Activated naive CD8-positive, alpha-beta T cell treated with anti-CD3 and anti-CD28 coated beads for 36 hours (primary cell): ENCODE measurements at places on chromosomes 5 and 9. TPM values are rescaled to one million over a fixed set of nuclear protein-coding genes. Genes with fewer than 3 reads are reported as not detected.

DNA sequence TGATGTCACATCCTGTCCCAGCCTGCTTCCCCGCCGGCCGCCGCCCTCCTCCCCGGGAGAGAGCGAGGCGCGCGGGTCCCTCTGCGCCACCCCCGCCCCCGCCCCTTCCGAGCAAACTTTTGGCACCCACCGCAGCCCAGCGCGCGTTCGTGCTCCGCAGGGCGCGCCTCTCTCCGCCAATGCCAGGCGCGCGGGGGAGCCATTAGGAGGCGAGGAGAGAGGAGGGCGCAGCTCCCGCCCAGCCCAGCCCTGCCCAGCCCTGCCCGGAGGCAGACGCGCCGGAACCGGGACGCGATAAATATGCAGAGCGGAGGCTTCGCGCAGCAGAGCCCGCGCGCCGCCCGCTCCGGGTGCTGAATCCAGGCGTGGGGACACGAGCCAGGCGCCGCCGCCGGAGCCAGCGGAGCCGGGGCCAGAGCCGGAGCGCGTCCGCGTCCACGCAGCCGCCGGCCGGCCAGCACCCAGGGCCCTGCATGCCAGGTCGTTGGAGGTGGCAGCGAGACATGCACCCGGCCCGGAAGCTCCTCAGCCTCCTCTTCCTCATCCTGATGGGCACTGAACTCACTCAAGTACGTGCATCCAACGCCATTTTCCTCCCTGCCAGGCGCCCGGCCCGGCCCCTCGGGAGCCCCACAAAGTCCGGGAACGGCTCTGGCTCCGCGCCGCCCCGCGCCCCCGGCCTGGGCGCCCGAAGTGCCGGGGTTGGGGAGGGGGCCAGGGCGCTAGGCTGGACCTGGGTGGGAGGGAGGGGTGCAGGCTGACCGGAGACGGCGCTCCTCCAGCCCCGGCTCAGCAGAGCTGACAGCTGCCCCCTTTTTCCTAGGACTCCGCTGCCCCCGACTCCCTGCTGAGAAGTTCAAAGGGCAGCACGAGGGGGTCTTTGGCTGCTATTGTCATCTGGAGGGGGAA lies 12.0 kb upstream of the OLFM1 start:
- no peak for DNase-seq

DNA sequence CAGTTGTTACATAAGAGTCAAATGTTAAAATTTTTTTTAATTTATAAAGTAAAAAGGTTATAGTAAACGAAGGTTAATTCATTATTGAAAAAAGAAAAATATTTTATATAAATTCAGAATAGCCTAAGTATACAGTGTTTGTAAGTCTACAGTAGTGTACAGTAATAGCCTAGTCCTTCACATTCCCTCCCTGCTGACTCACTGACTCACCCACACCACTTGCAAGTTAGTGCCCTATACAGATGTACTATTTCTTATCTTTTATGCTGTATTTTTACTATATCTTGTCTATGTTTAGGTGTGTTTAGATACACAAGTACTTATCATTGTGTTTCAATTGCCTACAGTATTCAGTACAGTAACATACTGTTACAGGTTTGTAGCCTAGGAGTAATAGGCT lies 57.6 kb downstream of the MAMDC2 start:
- no peak for DNase-seq

DNA sequence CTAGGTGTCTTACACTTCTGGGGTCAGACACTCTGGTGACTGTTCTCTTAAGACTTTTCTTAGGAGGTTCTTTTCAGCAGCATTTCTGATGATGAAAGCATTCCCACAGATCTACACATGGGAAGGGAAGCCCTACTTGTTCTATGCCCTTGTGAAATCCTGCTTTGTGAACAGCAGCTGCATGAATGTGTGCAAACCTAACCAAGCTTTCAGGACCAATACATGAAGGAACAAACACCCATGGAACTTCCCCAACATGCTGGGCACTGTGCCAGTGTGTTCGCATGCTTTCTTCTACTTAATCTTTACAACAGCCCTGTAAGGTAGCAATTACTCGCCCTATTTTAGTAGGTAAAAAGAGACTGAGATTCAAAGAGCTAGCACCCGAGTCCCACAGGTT lies 439.9 kb upstream of the KLF4 start:
- no peak for DNase-seq

GRCh38 chr5:61966997-61967396 lies 339.0 kb upstream of the KIF2A start:
- DNase-seq = no peak

- DNase-seq = no peak
Measured at GRCh38 chr9:17744786-17745185, 165.9 kb downstream of the SH3GL2 start.

GRCh38 chr9:72902268-72902667 lies 50.6 kb downstream of the ALDH1A1 start:
- DNase-seq = no peak

DNA sequence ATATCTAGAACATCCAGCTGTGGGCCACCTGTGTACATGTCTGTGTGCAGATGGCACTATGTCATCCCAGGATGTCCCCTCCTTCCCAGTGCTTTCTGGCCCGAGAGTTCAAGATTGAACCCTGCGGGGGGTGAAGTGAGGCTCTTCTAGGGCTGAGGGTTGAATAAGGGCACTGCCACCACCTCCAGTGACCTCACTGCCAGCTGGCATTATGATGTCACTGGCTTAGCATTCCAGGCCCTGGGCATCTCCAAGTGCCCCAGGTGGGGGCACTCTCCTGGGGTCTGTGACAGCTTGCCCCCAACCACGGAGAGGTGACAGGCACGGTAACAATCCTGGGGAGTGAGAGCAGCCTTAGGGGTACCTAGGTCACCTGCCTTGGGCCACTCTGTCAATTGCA lies 27.1 kb downstream of the CXXC5 start:
- DNase-seq = no peak

- no peak for DNase-seq
Measured at GRCh38 chr5:10454591-10455276, 13.1 kb downstream of the ROPN1L start.

DNA sequence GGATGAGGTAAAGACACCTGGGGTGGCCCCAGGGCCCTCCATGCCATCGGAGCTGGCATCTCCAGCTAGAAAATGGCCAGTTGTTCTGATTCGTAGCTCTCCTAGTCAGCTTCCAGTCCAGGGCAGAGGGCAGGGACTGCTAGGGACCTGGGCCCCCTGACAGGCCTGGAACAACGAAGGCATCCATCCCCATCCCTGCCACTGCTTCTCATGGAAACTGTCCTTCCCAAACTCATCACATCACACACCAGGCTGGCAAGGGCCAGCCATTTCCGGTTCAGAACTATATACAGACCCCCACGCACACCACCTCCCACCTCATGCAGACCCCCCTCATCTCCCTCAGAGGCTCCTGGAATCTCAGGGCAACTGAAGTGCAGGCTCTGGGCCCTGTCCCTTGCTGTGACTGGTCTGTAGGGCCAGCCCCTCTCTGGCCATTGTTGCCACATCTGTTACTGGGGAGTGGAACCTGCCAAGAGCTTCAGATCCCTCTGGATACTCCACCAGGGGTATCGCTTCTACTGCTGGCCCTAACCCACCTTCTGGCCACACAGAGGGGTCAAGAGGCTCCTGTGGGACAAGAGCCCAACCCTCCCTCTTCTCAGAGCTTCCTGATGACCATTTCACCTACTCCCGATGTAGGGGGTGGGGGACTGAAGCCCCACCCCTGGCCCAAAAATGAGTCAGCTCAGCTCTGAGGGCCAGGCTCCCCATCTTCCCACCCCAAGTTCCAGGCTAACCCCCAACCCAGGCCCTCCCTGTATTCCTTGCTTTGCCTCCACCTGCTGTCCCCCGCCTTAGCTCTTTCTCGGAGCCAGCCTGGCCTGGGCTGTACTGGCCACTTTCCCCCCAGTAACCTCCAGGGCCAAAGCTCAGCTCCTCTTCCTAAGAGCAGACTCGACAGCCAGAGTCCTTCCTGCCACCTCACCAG lies 1.2 kb upstream of the MZB1 start:
- DNase-seq = no peak

GRCh38 chr5:147384346-147385193 lies 125.3 kb downstream of the DPYSL3 start:
- no peak for DNase-seq

- DNase-seq = no peak
Measured at GRCh38 chr9:34898846-34899245, 59.2 kb upstream of the PHF24 start.

DNA sequence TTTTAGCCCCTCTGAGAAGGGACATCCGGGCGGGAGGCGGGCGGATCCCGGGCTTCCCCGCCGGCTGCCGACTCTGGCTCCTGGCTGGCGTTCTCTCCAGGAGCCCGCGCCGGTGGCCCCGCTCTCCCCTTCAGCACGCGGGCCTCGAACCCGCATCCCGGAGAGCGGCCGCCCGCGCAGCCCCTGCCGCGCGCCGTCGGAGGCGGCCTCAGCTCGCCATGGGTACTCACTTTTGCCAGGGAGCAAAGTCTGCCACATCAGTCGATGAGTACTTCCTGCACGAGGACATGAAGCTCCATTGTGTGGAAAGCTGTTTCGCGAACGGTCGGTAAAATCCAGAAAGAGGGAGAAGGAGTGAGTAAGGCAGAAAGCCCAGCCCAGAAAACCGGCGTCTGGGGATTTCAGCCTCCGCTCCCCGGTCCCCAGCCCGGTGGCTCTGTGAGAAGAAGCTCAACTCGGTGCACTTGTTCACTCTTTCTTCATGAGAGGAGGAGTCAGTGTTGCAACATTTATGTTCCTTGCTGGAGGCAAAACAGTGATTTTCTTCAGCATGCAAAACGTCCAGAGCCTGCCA lies at the start of gene PRLR:
Gene PRLR, minus strand, starts transcription at position 450 of the 574 bp plus-strand sequence. CDS start 140,867 bp downstream, outside the sequence.
- no peak for DNase-seq

GRCh38 chr9:114899995-114900394 lies 30.4 kb downstream of the TNFSF8 start:
- no peak for DNase-seq

GRCh38 chr9:18746631-18747030 lies 272.7 kb downstream of the ADAMTSL1 start:
- no peak for DNase-seq

DNA sequence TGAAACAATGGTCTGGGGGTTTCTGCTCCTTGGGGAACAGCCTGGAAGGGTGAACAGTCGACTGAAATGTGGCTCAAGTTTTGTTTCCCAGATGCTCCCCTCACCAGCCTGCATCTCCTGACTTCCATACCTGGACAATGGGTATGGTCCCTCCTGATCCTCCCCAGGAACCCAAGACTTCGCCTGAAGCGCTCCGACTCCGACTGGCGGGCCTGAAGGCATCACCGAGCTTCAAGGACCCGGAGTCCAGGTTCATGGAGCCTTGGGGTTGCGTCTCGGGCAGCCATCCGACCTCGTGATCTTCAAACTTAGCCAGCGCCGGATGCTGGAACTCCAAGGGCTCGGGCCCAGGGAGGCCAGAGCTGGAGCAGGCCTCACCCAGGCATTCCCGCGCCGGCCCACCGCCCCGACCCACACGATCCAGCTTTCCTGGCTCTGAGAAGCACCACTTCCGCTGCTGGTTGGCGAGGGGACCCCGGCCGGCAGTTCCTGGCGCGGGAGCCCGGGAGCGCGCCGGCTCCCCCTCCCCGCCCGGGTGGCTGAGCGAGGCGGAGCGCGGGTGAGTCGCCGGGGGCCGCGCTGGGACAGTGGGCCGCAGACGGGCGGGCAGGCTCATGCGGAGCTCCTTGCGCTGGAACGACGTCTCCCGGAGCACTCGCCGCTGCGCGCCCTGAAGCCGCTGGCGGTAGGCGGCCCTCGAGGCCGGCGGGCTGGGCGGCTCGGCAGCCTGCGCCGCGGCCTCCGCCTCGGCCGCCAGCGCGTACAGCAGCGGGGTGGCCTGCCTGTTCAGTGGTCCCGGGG lies 5.2 kb downstream of the SHROOM1 start:
- peak; percentile 38 for DNase-seq

- no peak for DNase-seq
Measured at GRCh38 chr9:35078066-35078465, 1.7 kb downstream of the FANCG start.

- no peak for DNase-seq
Measured at GRCh38 chr5:16844952-16845351, 91.1 kb downstream of the MYO10 start.

GRCh38 chr5:154478752-154479159 lies 729 bp upstream of the HAND1 start:
- no peak for DNase-seq

DNA sequence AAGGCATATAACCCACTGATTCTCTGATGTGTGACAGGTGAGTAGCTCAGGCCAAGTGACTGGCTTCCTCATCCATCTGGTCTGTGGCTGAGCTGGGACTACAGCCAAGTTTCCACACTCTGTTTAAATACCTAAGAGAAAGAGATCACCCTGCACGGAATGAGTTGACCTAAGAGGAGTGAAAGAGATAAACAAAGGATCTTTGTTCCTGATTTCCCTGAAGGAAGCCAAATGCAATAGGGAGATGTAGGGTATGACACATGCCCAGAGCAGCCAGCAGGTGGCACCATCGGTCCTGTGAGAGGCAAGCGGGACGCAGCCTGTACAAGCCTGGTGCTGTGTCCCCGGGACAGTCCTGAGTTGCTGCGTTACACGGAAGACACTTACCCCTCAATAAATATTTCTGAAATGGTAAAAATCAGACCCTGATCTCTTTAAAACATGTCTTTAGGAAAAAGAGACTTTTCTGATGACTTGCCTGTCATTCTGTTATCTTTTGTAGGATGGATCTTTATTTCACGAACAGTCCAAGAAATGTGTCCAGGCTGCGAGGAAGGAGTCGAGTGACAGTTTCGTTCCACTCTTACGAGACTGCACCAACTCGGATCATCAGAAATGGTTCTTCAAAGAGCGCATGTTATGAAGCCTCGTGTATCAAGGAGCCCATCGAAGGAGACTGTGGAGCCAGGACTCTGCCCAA lies 41.1 kb downstream of the GALNT12 start:
- DNase-seq = peak; percentile 77

- DNase-seq = no peak
Measured at GRCh38 chr5:66284588-66285342, 140.7 kb downstream of the SREK1 start.

GRCh38 chr5:78810098-78810920 lies 161.7 kb upstream of the LHFPL2 start:
- DNase-seq = no peak

- DNase-seq = peak; percentile 5
Measured at GRCh38 chr5:58459146-58460001, 512 bp downstream of the PLK2 start.

DNA sequence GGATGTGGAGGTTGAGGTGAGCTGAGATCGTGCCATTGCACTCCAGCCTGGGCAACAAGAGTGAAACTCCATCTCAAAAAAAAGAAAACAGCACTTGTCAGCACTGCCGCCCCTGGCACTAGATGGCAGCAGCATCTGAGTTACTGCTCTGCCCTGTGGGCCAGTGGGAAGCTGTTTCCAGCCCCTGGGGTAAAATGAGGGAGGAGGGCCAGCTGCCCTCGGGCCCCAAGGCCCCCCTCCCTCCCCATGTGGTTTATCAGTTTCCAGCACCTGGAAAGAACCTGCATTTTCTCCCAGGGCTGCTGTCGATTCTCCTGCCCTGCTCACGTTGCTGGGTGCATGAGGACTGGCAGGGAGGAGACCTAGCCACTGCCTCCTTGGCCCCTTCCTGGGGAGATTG lies 13.2 kb upstream of the CEL start:
- DNase-seq = no peak

- no peak for DNase-seq
Measured at GRCh38 chr5:38916802-38917201, 71.0 kb downstream of the OSMR start.

TRIP13 gene
- 44.6 TPM for total RNA-seq

SV2C gene
- total RNA-seq = not detected

HRCT1 gene
- total RNA-seq = not detected

GLIPR2 gene
- total RNA-seq = 6.6 TPM

NSMF gene
- 74.6 TPM for total RNA-seq

NME5 gene
- not detected for total RNA-seq

NSG2 gene
- not detected for total RNA-seq

EQTN gene
- not detected for total RNA-seq

PTGR1 gene
- 1.3 TPM for total RNA-seq

MEIKIN gene
- total RNA-seq = not detected

SMIM33 gene
- total RNA-seq = not detected

NR6A1 gene
- total RNA-seq = 1.3 TPM
